Tongue (tissue), 3 donors: ENCODE measurements at places on chromosomes 4 and X.

DNA sequence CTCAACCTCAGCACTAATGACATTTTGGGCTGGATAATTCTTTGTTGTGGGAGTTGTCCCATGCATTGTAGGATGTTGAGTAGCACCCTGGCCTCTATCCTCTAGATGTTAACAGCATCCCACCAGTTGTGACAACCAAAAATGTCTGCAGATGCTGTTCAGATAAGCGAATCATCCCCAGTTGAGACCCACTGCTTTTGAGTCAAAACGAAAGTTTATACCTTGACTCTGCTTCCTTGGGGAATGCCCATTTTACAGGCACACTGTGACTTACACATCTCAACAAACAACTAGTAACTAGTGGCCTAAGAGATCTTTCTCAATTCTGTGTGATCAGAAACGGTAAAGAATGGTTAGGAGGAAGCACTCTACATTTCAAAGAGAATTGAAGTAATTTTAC, 37.0 kb downstream of the SEPSECS start:
- DNase-seq, result no peak

- no peak for DNase-seq
Observed at GRCh38 chr4:152079543-152080293, 318.9 kb upstream of the GATB start.

DNA sequence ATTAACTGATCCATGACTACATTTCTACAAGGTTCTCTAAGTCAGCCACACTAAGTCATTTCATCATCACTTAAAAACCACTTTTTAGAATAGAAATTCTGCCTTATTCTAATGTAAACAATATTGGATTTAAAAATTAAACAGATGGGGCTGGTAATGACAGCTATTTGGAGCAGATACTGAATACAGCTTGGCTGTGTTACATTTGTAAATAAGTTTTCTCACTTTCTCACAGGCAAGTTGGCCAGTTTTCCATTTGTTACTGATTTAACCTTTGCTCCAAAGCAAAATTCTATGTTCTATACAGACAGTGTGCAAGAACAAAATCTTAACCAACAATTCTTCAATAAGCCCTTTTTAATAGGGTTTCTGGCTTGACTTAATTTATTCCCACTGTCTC, 370.7 kb downstream of the GRIA2 start:
- peak; percentile 56 for DNase-seq

- no peak for DNase-seq
Observed at GRCh38 chr4:19615086-19615689, 636.5 kb upstream of the SLIT2 start.

- DNase-seq, result no peak
Observed at GRCh38 chrX:150429594-150429993, 66.5 kb downstream of the MAMLD1 start.
